NCI-H345 (cell line): ENCODE measurements at places on chromosomes 5 and 9.
A peak's percentile ranks its signal among the peaks of the same experiment; 100 is the strongest.

DNA sequence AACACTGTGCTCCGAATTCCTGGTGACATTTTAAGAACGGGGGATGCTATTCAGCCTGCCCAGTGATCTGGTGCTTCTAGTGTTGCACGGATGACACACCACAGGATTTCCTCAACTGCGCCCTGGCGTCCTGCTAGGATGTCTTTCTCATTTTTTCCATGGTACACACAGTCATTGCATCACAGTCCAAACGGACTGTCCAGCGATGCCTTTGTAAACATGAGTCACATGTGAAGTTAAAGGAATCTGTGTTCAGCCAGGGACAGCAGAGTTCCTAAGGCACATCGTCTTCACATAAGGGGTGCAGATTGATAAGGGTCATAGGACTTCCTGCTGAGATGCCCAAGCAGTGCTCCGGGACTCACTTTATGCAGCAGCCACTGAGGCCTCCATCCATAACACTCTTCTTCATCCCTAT is 9.3 kb upstream of the PTPN3 start:
- no peak for DNase-seq

DNA sequence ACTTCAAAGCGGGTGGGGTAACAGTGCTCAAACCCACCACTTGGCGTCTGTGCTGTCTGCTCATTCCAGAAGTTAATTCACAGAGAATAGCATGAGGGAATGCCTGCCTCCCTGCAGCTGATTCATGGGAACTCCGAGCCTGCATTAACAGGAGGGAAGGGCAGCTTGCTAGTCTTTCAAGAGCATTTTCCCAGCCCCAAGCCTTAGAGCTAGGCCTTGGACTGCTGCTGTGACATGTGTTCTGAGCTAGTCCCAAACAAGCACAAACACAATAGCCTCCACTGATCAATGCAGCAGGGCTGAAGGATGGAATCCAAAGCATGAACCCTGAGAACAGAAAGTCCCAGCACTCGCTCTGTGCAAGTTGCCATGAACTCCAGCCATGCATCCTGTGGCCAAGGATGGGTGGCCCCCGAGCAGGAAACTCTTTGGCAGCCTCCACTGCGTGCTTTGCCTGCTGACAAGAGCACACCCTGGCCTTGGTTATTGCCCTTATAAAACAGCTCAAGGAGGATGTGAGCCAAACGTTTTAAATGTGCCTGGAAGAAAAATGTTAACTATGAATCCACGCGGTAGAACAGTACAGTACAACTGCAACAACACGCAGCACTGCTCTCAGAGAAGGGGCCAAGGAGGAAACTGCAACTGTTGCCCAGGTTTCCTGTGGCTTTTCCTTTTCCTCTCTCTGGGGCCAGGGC is 653.1 kb upstream of the KLF4 start:
- no peak for DNase-seq

GRCh38 chr9:129633848-129634247 is 7.9 kb downstream of the NTMT1 start:
- no peak for DNase-seq

DNA sequence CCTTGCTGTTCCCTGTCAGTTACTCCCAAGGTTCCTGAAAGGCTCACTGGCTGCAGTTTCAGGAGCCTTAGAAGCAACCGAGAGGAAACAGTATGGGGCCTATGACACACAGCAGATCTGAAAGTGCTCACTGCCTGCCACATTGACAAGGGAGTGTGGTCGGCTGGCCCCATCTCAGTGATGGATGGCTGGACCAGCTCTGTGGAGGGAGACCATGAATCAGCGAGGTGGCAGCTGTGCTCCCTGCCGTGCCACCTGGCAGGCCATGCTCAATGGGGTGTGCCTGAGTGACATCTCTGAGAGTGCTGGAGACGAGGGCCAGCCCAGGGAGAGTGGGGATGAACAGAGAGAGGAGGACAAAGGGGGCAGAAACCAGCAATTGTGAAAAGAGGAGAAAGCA is 49.1 kb downstream of the DOCK2 start:
- DNase-seq: peak; percentile 87

- no peak for DNase-seq
Measured at GRCh38 chr9:82547995-82548394, 514.9 kb downstream of the RASEF start.

- DNase-seq: peak; percentile 55
Measured at GRCh38 chr9:77793849-77794248, 145.7 kb upstream of the GNA14 start.

- no peak for DNase-seq
Measured at GRCh38 chr9:91234523-91234922, 127.2 kb downstream of the AUH start.

GRCh38 chr9:36125062-36125855 is 11.3 kb upstream of the GLIPR2 start:
- DNase-seq: no peak

DNA sequence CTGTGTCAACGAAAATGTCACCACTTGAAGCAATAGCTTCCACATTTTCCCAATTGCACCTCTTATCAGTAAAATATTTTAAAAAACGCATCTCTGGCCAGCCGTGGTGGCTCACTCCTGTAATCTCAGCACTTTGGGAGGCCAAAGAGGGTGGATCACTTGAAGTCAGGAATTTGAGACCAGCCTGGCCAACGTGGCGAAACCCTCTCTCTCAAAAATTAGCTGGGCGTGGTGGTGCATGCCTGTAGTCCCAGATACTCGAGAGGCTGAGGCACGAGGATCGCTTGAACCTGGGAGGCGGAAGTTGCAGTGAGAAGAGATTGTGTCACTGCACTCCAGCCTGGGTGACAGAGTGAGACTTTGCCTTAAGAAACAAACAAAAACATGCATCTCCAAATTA is 210.1 kb upstream of the CHD1 start:
- DNase-seq: no peak

DNA sequence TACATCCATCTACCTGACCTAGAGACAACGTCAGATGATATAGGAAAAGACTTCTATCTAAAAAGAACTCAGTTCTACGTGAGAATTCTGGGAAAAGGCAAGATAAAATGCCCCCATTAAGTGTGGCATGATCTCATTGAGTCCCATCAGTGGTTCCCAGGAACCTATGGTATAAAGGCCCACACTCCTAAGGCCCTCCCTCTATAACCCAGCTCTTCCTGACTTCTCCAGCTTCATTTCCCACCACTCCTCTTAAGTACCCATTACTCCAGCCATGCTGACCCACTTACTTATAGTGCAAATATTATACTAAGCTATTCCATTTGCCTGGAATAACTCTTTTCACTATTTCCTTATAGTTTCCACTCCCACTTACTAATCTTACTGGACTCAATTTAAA is 95.4 kb upstream of the NR5A1 start:
- no peak for DNase-seq

GRCh38 chr9:76330034-76330433 is 64.2 kb downstream of the RFK start:
- DNase-seq: no peak

DNA sequence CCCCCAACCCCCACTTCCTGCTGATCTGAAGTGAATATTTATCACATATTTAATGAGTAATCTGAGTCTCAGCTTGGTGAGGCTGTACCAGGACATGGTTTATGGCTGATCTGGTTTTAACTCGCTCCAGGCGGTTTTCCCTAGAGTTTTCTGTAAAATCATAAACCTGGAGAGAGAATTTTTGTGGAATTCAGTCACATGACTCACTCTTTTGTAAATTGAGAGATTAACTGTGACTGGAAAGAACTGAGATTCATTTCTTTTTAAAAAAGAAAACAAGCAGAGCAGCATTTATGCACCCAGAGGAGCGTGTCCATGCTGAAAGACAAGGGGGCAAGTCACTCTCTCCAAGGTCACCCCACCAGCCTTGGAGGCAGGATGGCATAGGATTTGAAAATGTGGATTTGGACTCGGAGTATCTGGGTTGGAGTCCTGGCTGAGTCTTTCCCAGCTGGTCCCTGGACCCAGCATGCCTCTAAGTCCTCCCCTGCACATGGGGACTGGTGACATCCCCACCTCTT is 81.8 kb downstream of the ZNF618 start:
- no peak for DNase-seq

- no peak for DNase-seq
Measured at GRCh38 chr9:98047002-98047401, 9.5 kb upstream of the NANS start.

DNA sequence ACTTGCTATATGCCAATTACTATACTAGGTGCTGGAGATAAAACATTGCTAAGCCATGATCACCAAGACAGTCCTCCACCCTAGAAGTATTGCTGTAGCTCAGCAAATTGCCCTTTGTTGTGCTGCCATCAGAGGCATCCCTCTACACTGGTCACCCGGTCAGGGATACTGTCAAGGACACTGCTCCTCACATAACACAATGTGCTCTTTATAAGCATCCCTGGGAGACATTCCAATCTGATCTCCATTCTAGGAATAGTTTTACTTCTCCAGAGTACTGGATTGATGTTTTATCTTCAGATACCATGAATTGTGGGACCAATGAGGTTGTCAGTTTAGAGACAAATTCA is 10.4 kb upstream of the DNAJA1 start:
- DNase-seq: no peak

DNA sequence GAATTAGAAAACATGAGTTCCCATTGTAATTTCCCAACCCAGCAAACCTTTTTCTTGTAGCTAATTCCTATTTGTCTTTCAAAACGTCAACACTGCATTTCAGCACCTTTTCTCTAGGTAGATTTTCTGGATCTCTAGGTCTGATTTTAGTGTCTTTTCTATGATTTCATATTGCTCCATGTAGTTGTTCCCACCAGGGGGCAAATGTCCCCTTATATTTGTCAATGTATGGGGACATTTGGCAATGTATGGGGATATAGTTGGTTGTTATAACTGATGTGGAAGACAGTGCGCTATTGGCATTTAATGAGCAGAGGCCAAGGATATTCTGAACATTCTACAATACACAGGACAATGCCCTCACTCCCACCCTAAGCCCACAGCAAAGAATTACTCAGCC is 273.9 kb upstream of the ADRA1B start:
- no peak for DNase-seq
